Stimulated activated CD8-positive, alpha-beta memory T cell treated with anti-CD3 and anti-CD28 coated beads, Interleukin-7, amount 100 ng/mL, for 24 hours (primary cell): ENCODE measurements at places on chromosomes 12 and 14.

GRCh38 chr14:104383996-104384775 is 195.4 kb upstream of the C14orf180 start:
- DNase-seq = no peak

DNA sequence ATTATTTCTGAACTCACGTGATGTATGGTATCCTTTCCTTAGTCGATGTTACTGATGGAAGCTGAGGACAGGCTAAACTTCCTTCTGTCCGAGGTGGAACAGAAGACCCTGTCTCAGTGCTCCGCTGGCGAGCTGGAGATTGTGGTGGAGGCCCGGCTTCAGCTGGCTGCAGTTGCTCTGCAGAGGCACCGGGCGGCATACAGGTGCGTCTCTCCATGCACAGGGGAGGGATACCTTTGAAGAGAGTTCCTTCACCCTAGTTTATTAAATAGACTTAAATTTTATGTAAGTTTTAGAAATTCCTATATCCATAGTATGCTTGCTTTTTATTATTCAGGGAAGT is 186.7 kb upstream of the NEDD1 start:
- no peak for DNase-seq

- no peak for DNase-seq
Measured at GRCh38 chr12:527241-527640, 67.5 kb downstream of the B4GALNT3 start.

DNA sequence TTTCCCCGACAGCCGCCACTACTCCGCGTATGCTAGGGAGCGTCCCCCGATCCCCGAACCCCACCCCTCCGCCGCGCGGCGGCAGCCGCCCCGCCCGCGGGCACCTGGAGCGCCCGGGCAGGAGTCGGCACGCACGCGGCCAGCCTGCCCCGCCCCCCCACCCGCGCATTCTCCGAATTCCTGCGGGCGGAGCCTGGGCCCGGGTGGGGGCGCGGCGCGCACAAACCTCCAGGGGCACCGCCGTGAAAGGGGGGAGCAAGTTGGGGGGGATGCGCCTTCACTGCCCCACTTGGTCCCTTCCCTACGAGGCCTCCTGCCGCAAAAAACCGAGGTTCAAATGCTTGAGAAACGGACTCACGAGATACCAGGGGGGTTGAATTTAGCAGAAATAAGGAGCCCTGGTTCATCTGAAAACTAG is 1.7 kb downstream of the AJUBA start:
- no peak for DNase-seq

DNA sequence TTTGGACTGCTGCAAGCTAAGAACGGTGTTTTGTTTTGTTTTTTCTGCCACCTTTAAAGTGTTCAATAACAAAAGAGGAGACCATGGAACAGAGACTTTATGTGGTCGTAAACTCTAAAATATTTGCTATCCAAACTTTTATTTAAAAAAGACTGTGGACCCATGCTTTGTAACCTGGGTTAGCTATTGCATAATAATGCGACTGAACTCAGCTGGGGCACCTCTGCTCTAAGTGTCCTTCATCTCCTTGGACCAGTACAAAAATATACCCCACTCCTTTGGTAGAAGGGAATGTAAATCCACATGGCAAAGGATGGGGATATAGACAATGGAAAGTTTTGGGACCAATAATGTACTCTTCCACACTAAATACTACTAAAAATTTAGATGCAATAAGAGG is 65.5 kb downstream of the GPATCH2L start:
- DNase-seq = no peak

DNA sequence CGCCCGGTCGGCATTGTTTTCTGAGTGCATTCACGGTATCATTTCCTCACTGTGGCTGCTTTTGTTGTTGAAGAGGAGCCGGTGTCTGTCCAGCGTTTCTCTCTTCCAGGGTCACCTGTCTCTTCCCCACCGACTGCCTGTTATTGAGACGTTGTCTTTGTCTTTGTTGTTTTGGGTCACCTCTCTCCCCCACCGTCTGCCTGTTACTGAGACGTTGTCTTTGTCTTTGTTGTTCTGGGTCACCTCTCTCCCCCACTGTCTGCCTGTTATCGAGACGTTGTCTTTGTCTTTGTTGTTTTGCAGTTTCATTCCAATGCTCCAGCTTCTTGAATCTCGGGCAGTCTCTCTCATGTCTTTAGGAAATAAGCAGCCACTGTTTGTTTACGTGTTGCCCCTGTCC is 69.9 kb downstream of the DDX51 start:
- DNase-seq = no peak

GRCh38 chr12:62789851-62790250 is 145.1 kb downstream of the PPM1H start:
- no peak for DNase-seq

DNA sequence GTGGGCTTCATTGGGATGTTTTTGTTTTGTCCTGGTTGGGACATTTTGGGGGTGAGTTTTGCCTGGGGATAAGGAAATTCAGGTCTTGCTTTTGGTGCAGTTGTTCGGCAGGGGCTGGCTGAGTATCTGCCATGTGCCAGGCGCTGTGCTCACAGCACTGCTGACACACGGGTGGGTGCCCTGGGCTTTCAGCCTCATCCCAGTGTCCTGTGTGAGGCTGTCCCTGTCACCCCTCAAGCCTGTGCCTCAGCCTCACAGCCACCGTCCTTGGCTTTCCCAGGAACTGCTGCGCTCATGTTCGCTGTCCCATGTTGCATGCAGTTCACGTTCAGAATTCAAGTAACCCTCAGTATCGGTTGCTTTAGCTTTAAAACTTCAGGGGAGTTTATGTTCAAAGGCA is 24.9 kb downstream of the XRCC3 start:
- no peak for DNase-seq

- DNase-seq = no peak
Measured at GRCh38 chr12:45302621-45303369, 86.9 kb downstream of the ANO6 start.

GRCh38 chr12:72082986-72083820 is 144.6 kb downstream of the TPH2 start:
- DNase-seq = no peak

- DNase-seq = no peak
Measured at GRCh38 chr14:33134162-33134561, 195.5 kb downstream of the NPAS3 start.

- no peak for DNase-seq
Measured at GRCh38 chr12:75856235-75856634, 175.3 kb downstream of the PHLDA1 start.

DNA sequence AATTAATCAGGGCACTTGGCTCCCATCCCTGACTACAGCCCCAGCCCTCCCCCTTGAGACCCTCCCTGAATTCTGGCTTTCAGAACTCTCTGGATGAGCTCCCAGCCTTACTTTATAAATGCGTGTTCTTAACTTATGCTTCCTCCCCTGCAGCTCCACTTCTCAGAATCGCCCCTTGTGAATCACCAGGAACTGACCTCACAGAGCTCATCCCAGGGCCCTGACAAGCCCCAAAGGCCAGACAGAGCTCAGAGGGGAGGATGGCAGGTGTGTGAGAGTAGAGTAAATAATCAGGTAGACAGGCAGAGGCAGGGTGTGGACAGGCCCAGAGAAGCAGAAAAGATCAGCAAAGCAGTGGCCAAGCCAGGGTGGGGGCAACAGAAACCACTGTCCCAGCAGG is 68.2 kb upstream of the FOXN3 start:
- no peak for DNase-seq

DNA sequence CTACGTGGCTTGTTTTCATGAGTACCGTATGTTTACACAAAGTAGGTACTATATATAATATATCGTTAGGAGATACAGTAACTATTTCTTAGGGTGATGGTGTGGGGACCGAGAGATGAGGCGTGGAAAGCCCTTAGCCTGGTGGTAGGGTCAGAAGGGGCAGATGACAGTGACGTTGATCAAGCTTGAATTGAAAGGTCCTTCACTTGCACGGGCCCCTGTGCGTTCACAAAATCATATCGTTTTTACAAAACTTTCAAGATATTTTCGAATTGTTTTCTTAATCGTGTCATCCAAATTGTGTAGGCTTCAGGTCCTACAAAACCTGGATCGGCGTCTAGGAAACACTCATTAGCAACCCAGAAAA is 881 bp upstream of the SOS2 start:
- DNase-seq = no peak

- DNase-seq = no peak
Measured at GRCh38 chr12:92628476-92628875, 74.3 kb upstream of the PLEKHG7 start.

GRCh38 chr14:93956514-93957332 is 19.6 kb downstream of the ASB2 start:
- DNase-seq = no peak

DNA sequence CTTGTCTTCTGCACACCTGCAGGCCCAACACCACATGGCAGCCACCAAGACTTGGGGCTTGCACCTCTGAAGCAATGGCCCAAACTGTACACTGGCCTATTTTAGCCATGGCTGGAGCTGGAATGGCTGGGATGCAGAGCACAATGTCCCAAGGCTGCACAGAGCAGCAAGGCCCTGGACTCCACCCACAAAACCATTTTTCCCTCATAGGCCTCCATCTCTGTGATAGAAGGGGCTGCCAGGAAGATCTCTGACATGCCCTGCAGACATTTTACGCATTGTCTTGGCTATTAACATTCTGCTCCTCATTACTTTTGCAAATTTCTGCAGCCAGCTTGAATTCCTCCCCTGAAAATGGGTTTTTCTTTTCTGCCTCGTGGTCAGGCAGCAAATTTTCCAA is 22.1 kb downstream of the ATXN7L3B start:
- no peak for DNase-seq

DNA sequence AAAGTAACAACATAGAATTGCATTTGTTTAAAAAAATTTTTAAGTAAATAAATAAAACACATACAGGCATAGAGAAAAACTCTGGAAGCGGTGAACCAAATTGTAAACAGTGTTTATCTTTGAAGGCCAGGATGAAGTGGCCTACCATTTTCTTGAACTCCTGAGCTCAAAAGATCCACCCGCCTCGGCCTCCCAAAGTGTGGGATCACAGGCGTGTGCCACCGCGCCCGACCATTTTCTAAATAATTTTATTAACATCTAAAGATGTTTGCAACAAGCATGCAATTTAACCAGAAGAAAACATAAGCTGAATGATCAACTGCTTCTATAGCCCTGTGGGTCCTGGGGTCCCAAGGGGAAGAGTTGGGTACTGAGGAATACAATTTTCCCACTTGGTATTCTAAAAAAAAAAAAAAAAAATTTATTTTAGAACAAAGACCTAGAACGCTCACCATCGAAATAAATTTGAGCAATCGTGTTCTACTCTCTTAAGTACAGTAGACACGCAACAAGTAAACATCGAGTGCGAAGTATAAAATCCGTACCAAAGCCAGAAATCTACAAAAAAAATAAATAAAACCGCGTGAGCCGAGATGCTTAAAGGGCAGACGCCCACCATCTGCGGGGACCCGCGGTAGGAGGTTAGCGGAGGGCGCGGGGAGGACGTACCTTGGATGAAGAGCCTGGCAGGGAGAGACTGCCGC is 484 bp downstream of the MIS18BP1 start:
- no peak for DNase-seq

GRCh38 chr14:105689722-105690121 is 163.3 kb downstream of the TMEM121 start:
- no peak for DNase-seq

GRCh38 chr12:8018666-8019581 is 13.6 kb upstream of the FOXJ2 start:
- DNase-seq = no peak

- no peak for DNase-seq
Measured at GRCh38 chr12:98635657-98636323, 8.8 kb downstream of the IKBIP start.

GRCh38 chr14:50225067-50225973 is 6.1 kb downstream of the SOS2 start:
- DNase-seq = no peak

DNA sequence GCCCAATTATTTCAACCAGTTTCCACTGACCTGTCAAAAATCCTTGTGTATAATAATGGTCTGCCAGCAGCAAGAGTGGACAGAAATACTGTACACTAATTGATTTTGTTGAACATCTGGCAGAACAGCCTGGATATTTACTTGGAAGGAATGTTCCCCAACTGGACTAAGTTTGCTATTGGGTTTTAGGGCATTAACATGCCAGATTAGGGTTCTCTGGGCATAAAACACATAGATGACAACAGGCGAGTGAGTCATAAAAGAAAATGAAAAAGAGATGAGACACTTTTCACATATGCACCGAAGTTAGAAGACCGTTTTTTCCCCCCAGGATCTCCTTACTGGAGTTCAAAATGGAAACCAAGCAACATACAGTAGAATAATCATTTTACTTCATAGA is 236.3 kb upstream of the NAV3 start:
- no peak for DNase-seq

GRCh38 chr12:15544589-15544988 is 222.3 kb downstream of the PTPRO start:
- no peak for DNase-seq

DNA sequence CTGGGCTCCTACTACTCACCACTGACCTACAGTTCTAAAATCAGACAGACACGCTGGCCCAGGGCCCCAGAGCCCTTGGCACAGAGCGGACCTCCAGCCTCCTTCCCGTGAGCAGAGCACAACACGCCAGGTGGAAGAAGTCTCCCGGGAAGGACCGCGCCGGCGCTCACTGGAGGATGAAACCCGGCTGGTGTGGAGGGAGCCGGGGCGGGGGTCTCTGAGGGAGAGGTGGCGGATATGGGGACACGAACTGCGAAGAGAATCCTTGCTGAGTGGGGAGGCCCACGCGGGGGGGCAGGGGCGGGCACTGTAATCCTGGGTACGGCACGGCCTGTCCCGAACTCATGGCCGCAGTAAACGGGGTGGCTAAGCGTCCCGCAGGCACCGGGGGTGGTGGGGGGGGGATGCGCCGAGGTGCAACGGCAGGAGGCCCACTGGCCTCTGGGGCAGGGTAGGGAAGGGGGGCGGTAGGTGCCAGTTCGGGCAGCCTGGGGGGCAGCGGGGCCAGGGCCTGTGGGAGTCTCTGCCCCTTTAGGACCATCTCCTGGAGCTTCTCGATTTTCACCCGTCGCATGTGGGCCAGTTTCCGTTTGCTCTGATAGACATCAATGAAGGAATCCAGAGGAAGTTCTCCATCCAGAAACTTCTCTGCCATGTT is 28.8 kb downstream of the VPS37B start:
- no peak for DNase-seq

- DNase-seq = no peak
Measured at GRCh38 chr14:87971010-87971409, 22.0 kb downstream of the GALC start.
